H1 (cell line): ENCODE measurements at places on chromosomes 13 and 19. TPM values are rescaled to one million over a fixed set of nuclear protein-coding genes. Genes with fewer than 3 reads are reported as not detected.
A peak's percentile ranks its signal among the peaks of the same experiment; 100 is the strongest.

The CDX2 gene
- 0.09 TPM in 1 of 2 replicates, not detected in the other for total RNA-seq

The SCGB2B2 gene
- total RNA-seq, result not detected in 2 replicates

The PCDH17 gene
- 0.60 and 0.67 TPM in 2 replicates for total RNA-seq

The SIGLEC8 gene
- total RNA-seq, result not detected in 2 replicates

The ZNF845 gene
- 20.8 and 22.5 TPM in 2 replicates for total RNA-seq

The MYO9B gene
- 76.8 and 77.1 TPM in 2 replicates for total RNA-seq

The NOVA2 gene
- 22.7 and 24.6 TPM in 2 replicates for total RNA-seq

The ATP4A gene
- 0.31 and 0.50 TPM in 2 replicates for total RNA-seq

GRCh38 chr13:101289764-101290163, 126.5 kb downstream of the NALCN start:
- no peaks in the 10 kb centered on the region for H3K36me3 ChIP-seq
- peak; percentile 2 for DNase-seq
- H3K27me3 ChIP-seq, result no peaks in the 10 kb centered on the region

DNA sequence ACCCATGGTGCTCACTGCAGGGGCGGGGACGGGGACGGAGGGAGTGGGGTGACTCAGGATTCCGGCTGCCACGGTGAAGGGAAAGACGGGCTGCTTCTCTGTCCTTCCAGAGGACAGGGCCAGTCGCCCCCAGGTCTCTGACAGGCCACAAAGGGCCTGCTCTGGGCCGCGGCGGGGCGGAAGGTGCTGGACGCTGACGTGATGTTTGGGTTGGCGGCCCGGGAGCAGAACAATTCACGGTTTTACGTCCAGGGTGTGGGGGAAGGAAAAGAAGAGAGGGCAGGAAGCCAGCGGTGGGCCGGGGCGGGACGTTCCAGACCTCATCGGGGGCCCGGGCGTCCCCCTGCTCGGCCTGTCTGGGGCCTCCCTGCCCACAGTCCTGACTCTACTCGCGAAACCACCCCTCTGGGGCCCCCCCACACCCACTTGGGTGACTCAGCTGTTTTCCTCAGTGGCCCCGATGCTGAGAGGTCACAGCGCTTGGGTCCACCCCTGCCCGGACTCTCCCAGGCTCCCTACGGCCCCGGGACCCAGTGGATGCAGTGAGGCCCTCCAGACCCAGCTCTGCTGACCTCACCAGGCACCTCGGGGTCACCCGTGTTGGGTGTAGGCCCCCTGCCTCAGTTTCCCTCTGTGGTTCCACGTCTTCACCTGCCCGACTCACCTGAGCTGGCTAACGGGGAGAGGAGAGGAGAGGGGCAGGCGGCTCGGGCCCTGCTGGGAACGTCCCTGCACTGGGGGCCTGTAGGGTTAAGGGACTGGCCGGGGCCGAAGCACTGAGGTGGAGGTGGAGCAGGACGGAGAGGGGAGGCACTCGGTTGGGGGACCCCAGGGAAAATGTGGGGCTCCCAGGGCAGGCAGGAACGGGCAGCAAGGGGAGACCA, 29.2 kb downstream of the PIP5K1C start:
- H3K27ac ChIP-seq, result no peak overlapping the region; the same call in 1 of the 2 replicates
- no peaks in the 10 kb centered on the region for H3K36me3 ChIP-seq
- H3K4me3 ChIP-seq, result no peak overlapping the region
- H3K27me3 ChIP-seq, result no peaks in the 10 kb centered on the region
- DNase-seq, result no peak

DNA sequence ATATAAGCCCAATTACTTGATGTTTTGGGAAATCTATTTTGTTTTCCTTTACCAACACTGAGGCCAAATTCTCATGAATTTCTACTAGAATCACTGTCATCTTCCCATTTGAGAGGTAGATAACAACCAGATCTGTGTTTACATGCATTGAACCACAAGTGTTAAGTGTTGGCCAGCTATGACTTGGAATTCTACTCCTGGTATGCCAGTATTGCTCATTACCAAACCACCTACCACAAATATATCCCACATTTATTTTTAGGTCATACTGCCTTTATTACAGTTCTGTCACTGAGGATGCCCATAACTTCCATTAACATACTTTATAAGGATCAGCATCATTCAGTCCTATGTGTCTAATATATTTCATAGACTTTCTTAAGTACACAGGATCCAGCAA, 328.9 kb downstream of the DIAPH3 start:
- no peak for DNase-seq
- no peaks in the 10 kb centered on the region for H3K27me3 ChIP-seq
- no peaks in the 10 kb centered on the region for H3K36me3 ChIP-seq
- H3K4me1 ChIP-seq, result no peaks in the 10 kb centered on the region
- H3K4me3 ChIP-seq, result no peak overlapping the region
- H3K27ac ChIP-seq, result no peak overlapping the region

- no peak for DNase-seq
- H3K36me3 ChIP-seq, result no peaks in the 10 kb centered on the region
- no peak overlapping the region for H3K4me3 ChIP-seq
- H3K27ac ChIP-seq, result no peak overlapping the region
- no peaks in the 10 kb centered on the region; the same call in 1 of the 2 replicates for H3K4me1 ChIP-seq
- H3K27me3 ChIP-seq, result no peaks in the 10 kb centered on the region
Observed at GRCh38 chr13:55266644-55267043, 1874.1 kb upstream of the PRR20A start.

- H3K27ac ChIP-seq, result no peak overlapping the region
- no peak overlapping the region for H3K4me3 ChIP-seq
- H3K36me3 ChIP-seq, result peaks cover 2% of the 10 kb centered on the region; the same call in 1 of the 2 replicates
Observed at GRCh38 chr19:2727640-2727944, 6.4 kb upstream of the DIRAS1 start.

GRCh38 chr13:21435687-21436151, 23.4 kb downstream of the ZDHHC20 start:
- H3K27ac ChIP-seq, result no peak overlapping the region
- H3K4me3 ChIP-seq, result no peak overlapping the region
- H3K4me1 ChIP-seq, result no peaks in the 10 kb centered on the region
- H3K27me3 ChIP-seq, result no peaks in the 10 kb centered on the region
- no peak for DNase-seq

GRCh38 chr13:54989418-54989817, 1960.8 kb downstream of the OLFM4 start:
- no peaks in the 10 kb centered on the region for H3K27me3 ChIP-seq
- no peak overlapping the region for H3K4me3 ChIP-seq
- peaks cover 4% of the 10 kb centered on the region; the same call in 1 of the 2 replicates for H3K4me1 ChIP-seq
- DNase-seq, result no peak
- no peak overlapping the region for H3K27ac ChIP-seq
- no peaks in the 10 kb centered on the region for H3K36me3 ChIP-seq

DNA sequence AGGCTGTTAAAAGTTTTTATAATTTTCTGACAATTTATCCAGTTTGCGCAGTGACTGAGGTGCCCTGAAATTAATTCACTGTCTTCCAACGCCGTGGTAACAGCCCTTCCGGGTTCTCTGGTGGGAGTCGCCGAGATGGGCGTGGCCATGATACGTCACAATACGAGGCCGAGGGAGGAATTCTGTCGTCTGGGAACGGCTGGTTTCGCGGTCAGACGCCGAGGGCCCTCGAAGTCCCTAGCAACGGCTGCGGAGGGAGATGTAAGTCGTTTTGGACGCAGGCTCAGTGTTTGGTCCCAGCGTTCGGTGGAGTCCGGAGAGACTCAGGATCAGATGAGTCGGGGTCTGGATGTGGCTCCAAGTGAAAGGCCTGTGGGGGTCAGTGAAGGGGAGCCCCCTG, 21.7 kb downstream of the ZNF613 start:
- no peaks in the 10 kb centered on the region for H3K27me3 ChIP-seq
- H3K4me3 ChIP-seq, result no peak overlapping the region
- DNase-seq, result no peak
- peaks cover 17% of the 10 kb centered on the region for H3K36me3 ChIP-seq

DNA sequence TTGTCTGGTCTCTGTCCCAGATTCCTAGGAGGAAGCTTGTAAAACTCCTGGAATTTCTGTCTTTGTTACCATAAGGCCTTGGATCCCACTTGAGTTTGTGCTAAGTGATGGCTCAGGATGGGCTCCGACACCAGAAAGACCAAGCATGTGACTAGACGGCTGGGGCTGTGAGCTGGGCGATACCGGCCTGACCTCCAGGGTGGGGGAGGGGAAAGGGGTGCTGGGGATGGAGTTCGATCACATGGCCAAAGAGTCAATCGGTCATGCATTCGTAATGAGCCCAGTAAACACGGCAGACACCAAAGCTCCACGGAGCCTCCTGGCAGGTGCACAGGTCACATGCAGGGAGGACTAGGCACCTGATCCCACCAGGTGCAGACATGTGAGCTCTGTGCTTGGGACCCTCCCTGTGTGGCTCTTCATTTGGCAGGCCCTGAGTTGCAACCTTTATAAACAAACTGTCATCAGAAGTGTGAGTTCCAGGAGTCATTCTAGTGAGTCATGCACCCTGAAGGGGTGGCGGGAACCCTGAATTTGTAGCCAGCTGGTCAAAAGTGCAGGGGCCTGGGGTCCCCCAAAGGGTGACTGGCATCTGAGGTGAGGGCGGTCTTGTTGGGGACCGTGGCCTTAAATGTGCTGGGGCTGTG, 27.1 kb downstream of the ELAVL1 start:
- H3K4me3 ChIP-seq, result no peak overlapping the region
- no peak overlapping the region for H3K27ac ChIP-seq
- peaks cover 27% of the 10 kb centered on the region for H3K36me3 ChIP-seq
- H3K27me3 ChIP-seq, result no peaks in the 10 kb centered on the region
- no peaks in the 10 kb centered on the region for H3K4me1 ChIP-seq
- no peak for DNase-seq

DNA sequence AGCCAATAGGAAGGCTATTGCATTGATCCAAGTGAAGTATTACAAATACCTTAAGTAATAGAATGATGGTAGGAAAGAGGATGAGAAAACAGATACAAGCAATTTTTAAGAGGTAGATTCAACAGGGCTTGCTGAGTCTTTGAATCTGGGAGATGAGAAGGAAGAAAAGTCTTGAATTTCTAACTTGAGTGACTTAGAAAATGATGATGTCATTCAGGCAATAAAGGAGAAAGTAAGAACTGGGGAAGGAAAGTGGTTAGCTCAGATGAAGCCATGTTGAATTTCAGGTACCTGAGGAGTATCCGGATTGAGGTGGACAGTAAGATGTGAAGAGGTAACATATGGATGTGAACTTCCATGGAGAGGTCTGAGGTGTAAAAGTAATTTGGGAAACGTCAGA, 15.5 kb upstream of the FRY start:
- H3K27me3 ChIP-seq, result no peaks in the 10 kb centered on the region
- H3K4me3 ChIP-seq, result no peak overlapping the region
- no peaks in the 10 kb centered on the region; the same call in 1 of the 2 replicates for H3K4me1 ChIP-seq
- H3K27ac ChIP-seq, result no peak overlapping the region
- no peaks in the 10 kb centered on the region for H3K36me3 ChIP-seq

DNA sequence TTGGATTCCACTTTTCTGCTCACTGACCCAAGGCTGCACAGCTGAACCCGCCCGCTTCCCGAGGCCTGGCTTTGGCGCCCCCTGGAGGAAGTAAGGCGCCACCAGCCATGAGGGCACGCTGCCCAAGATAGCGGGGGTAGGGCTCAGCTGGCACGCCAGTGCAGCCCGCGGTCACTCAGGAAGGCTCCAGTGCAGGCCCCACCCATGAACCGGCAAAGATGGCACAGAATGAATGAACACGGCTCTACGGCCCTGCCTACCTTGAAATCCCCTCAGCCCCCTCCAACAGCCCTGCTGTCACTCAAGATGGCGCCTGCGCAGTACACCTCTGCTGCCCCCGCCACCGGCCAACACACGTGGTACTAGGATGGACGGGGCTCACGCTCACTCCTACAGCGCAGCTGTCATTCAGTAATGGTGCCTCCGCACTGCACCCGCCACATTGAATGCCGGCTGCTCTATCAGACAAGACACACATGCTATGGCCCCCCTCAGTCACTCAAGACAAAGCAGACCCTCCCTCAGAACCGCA, 3.0 kb downstream of the PEG3 start:
- no peak overlapping the region for H3K27ac ChIP-seq
- DNase-seq, result no peak
- H3K4me1 ChIP-seq, result no peaks in the 10 kb centered on the region
- no peaks in the 10 kb centered on the region for H3K36me3 ChIP-seq

GRCh38 chr13:21060338-21061028, 903 bp downstream of the LATS2 start:
- peak; percentile 62 for DNase-seq
- H3K27ac ChIP-seq, result peak overlapping the region; percentile 97; the same call in 1 of the 2 replicates
- H3K4me1 ChIP-seq, result no peaks in the 10 kb centered on the region; the same call in 1 of the 2 replicates
- peak overlapping the region; percentile 89 for H3K4me3 ChIP-seq
- H3K27me3 ChIP-seq, result no peaks in the 10 kb centered on the region

GRCh38 chr13:51223560-51224270, 1.5 kb downstream of the FAM124A start:
- no peaks in the 10 kb centered on the region for H3K27me3 ChIP-seq
- no peak for DNase-seq
- peak overlapping the region; percentile 89 for H3K4me3 ChIP-seq
- peaks cover 3% of the 10 kb centered on the region; the same call in 1 of the 2 replicates for H3K36me3 ChIP-seq

DNA sequence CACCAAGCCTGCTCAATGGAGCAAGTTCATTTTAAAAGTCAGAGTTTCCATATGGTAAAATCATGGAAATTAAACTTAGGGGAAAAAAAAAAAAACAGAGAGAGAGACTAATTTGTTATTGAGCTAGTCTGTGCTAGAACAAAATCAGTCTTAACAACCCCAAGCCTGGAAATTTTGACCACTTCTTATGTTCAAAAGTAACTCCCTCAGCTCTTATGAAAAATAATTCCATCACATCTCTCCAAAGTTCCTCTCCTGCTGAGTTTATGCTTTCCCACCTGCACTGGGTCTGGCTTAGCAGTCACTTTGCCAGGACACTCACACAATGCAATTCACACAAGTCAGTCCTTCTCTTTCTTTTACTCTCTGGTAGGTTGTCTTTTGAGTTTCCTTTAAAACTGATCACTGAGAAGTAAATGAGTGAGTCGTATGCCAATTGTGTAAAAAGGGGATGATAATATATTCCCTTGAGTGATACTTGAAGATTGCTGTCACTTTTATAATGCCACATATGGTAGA, 92.6 kb downstream of the ENOX1 start:
- peaks cover 3% of the 10 kb centered on the region; the same call in 1 of the 2 replicates for H3K4me1 ChIP-seq
- H3K27me3 ChIP-seq, result no peaks in the 10 kb centered on the region
- peak overlapping the region; percentile 14; the same call in 1 of the 2 replicates for H3K4me3 ChIP-seq
- no peak overlapping the region for H3K27ac ChIP-seq
- no peaks in the 10 kb centered on the region for H3K36me3 ChIP-seq

- no peaks in the 10 kb centered on the region for H3K4me1 ChIP-seq
- no peak overlapping the region for H3K4me3 ChIP-seq
- H3K27me3 ChIP-seq, result no peaks in the 10 kb centered on the region
Observed at GRCh38 chr13:42549552-42549936, 24.4 kb upstream of the TNFSF11 start.

- H3K27me3 ChIP-seq, result peaks cover 77% of the 10 kb centered on the region
- no peaks in the 10 kb centered on the region for H3K36me3 ChIP-seq
- H3K4me3 ChIP-seq, result no peak overlapping the region; the same call in 1 of the 2 replicates
- no peak for DNase-seq
- peaks cover 5% of the 10 kb centered on the region for H3K4me1 ChIP-seq
- no peak overlapping the region for H3K27ac ChIP-seq
Observed at GRCh38 chr13:27789153-27789494, 3.2 kb upstream of the GSX1 start.

DNA sequence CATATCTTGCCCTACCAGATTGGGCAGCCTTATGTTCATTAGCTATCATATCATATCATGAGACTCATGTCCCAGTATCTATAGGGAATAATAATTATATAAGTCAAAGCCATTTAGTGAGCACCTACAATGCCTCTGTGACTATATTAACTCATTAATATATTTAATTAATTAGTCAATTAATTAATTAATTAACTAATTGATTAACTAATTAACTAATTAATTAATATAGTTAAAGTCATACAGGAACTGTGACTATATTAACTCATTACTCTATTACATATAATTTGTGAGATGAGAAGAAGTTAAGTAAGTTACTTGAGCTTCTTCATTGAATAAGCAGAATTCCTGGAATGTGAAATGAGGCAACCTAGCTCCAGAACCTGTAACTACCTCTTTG, 588.3 kb upstream of the SLITRK1 start:
- no peak overlapping the region for H3K27ac ChIP-seq
- no peak overlapping the region for H3K4me3 ChIP-seq
- no peaks in the 10 kb centered on the region for H3K27me3 ChIP-seq
- DNase-seq, result no peak
- no peaks in the 10 kb centered on the region for H3K4me1 ChIP-seq
- H3K36me3 ChIP-seq, result no peaks in the 10 kb centered on the region
